HuH-7.5 (cell line): ENCODE measurements at places on chromosomes 5 and 9.

DNA sequence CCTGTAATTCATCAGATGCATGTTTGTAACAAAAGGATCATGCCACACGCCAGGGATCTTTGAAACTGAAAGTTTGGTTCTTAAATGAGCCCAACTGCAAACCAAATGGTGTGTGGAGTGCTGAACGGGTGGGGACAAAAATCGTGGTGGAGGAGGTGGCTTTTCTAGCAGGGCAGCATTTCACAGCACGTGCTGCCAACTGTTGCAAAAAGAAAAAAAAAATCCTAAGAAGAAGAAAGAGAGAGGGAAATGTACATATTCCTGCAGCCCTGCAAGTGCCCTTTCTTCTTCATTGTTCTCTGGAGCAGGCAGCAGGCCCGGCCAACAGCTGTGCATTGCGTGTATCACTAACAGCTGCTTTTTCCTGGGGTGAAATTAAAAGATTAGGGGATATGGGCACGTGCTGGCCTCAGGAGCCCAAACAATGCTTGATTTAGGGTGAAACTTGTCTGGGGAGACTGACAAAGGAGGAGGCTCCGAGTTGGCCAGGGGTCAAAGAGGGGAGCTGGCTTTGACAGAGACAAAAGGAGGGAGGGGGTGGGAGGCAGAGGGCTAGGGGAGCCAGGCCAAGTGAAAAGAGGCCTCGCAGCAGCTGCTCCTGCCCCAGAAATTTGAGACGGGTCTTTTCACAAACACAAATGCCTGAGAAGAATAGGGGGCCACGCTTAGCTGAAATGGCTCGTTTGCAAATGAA, 73.0 kb downstream of the GADD45G start:
- DNase-seq = no peak

GRCh38 chr9:72089451-72090130, 29.2 kb upstream of the C9orf57 start:
- DNase-seq = no peak

GRCh38 chr5:176794509-176794908, 15.8 kb upstream of the UNC5A start:
- no peak for DNase-seq

DNA sequence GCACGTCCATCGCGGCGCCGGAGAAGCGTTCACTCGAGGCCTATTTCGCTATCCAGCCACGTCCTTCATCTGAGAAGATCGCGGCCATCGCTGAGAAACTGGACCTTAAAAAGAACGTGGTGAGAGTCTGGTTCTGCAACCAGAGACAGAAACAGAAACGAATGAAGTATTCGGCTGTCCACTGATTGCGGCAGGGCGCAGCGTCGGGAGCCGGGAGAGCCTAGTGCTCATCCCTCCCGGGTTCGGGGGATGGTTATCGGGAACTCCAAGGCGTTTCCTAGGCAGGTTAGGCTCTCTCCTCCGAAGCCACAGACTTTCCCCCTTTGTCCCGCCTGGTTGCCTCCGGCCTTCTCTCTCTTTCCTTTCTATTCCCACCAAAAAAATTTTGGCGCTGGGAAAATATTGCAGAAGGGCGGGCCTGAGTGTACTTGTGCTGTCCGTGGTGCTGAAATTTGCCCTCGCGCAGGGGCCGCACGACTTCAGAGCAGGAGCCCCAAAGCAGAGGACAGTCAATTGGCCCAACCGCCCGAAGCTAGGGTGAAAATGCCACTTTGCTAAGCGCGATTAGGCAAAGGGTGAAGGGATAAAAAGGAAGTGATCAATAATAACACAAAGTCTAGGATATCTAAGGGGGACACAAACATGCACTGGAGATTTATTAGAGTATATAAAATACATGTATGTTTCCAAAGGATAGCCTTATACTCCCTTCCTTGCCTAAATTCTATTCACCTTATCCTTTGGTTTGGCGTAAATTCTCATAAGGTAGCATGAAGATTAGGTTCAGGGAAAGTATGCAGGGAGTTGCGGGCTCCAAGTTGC, 1.8 kb downstream of the POU4F3 start:
- DNase-seq = peak; percentile 73

- DNase-seq = no peak
Observed at GRCh38 chr5:145198525-145199260, 636.4 kb downstream of the PRELID2 start.

GRCh38 chr9:21872696-21873095, 70.3 kb downstream of the MTAP start:
- no peak for DNase-seq

DNA sequence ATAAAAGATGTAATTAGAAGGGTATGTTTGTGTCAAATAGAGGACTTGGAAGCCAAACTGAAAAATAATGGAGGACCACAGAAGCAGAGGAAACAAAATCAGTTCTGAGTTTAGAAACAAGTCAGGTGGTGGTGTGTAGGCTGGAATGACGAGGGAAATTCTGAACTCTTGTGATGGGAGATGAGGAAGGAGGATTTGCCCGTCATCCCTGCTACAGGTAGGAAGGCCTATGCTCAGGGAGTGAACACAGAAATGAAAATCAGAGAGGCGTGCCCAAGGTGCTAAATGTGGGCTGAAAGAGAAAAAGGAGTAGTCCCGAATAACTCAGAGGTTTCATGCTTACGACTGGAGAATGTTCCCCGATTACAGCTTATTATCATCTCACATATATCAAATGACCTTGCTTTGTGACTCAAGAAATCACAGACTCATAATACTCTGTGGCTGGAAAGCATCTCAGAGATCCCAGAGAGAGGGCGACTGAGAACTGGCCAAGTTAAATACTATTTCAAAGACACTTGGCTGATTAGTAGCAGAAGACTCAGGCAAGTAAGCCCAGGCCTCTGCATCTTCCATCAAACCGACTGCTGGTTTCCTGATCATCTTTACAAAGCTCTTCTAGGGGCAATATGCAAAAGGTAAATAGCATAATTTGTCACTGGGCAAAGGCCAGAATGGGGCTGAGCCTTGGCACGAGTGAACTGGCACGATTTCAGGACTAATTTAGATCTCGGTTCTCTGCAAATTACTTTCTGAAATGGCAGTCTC, 126.0 kb downstream of the SUSD1 start:
- DNase-seq = no peak

- DNase-seq = no peak
Observed at GRCh38 chr9:93049491-93049890, 9.0 kb upstream of the SUSD3 start.

- DNase-seq = no peak
Observed at GRCh38 chr5:116671211-116671736, 96.7 kb upstream of the SEMA6A start.

DNA sequence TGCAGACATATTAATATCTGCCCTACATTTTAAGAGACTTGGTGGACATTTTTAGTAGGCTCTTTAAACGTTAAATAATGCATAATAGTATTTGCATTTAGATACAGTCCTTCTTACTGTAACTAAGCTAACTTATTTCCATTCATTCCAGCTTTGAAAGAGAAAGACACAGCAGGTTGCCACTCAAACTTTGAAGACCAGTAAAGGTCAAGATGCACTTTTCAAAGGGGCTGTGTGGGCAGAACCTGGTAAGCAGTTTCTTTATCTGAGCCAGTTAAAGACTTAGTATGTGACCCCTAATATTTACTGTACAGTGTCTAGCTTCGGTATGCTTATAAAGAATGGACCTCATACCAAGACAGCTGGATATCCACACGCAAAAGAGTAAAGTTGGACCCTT, 20.8 kb downstream of the PLGRKT start:
- no peak for DNase-seq

DNA sequence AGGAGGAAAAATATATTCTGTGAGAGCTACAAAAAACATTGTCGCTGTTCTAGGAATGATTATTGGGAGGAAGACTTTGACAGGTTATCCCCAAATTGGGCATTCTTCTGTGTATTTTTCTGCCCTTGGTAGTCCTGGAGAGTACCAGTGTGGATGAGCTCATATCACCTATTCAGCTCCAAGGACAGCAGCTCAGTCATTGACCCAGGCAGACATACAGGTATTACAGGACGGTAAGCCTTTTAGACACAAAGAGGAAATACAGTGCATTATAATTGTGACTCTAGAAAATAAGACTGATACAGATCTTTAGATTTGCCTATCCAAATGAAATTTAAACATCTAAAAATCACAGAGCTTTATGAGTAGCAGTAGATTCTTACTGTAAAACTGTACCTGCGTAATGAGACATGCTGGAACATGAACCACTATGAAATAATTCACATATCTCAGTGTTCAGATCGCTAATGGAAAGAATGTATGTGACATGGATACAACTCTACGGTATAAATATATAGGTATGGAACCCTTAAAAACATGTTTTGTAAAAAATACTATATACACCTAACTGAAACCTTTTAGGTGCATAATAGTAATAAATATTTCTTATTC, 56.0 kb downstream of the PLK2 start:
- DNase-seq = no peak

- DNase-seq = no peak
Observed at GRCh38 chr9:120951960-120952618, 25.5 kb upstream of the TRAF1 start.

DNA sequence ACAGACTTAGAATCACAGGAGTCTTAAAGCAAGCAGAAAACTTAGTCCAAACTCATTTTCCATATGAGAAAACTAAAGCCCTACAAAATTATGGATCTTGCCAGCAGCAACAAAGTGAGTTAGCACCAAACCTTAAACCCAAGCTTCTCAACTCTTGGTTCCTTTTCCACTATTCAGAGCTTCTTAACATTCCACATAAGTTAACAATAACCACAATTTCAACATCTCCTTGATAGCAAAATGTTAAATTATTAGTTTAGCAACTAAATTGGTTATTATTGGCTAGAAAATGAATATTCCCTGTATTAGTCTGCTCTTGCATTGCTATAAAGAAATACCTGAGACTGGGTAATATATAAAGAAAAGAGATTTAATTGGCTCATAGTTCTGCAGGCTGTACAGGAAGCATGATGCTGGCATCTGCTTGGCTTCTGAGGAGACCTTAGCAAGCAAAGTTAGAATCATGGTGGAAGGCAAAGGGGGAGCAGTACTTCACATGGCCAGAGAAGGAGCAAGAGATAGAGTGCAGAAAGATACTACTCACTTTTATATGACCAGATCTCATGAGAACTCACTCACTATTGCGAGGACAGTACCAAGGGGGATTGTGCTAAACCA, 26.2 kb upstream of the ARSB start:
- no peak for DNase-seq

GRCh38 chr5:151151793-151152192, 5.8 kb downstream of the ANXA6 start:
- DNase-seq = no peak

DNA sequence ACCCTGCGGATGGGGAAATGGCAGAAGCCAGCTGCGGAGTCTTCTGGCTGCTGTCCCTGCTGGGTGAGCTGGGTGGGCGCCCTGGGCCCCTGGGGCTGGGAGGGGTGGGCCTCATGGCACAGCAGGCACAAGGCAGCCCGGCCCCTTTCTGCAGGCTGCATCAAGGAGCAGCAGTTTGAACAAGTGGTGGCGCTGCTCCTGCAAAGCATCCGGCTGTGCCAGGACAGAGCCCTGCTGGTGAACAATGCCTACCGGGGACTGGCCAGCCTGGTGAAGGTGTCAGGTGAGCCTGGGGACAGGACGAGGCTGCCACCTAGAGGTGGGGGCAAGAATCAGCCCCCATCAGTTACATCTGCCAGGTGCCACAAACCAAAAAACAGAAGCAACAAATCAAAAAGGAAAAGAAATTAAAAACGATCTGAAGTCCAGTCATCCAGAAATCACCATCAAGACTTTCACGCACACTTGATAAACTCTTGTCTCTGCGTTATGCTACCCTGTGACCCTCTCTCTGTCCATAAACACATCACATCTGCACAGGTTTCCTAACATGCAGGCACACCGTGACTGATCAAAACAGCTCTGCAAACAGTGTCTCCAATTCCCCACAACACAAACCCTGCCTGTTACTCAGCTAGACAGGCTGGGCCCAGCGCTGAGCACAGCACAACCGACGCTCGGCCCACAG, 13.9 kb downstream of the REXO4 start:
- peak; percentile 80 for DNase-seq

DNA sequence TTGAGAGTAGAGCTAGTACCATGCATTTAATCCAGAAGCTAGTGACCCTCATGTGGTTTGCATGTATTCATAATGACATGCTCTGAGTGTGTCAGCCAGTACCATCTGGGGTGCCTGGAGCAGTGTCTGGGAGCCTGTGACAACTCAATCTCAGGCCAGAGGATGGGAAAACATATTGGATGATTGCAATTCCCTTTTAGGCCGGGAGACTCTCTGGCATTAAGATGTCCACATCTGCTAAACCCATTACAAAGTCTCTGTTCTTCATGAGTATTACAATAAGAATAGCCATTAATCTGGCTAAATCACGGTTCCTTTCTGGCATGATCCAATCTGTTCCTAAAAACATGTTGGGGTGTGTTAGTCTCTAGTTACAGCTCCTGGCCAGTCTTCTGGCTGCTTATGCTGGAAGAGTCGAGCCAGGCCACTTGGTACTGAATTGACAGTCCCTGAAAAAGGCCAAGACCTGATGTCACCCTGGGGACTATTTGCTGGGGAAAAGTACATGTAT, 475.7 kb downstream of the ENC1 start:
- no peak for DNase-seq

DNA sequence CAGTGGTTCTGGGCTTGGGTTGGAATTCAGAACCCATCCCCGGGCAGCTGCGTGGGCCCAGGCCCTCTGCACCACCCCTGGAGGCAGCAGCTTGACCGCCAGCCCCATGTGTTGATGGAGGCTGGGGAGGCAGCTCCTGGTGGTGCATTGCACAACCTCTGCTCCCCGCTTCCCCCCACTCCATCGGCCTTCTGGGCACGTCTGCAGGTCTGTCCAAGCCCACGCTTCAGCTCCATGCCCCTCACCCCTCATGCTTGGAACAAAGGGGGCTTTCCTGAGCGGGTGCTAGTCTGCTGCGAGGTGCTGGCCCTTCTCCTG, 1.4 kb downstream of the NCS1 start:
- DNase-seq = peak; percentile 59

GRCh38 chr5:41445937-41446563, 64.4 kb downstream of the PLCXD3 start:
- DNase-seq = no peak

DNA sequence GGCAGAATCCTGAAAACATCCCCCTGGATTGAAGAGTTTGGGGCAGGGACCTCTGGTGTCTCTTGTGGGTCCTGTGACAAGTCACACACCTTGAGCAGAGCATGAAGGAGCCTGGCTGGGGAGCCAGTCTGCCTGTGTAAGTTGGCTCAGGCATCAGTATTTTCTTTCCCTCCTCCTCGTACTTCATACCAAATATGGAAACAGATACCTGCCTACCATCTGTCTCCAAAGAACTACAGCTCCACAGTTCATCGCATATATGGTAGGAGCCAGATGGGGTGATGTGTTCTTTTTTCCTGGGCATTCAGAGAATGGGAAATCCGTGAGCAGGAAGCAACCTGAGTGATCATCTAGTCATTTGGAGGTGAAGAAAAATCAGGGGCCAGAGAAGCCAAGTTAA, 177.3 kb upstream of the RAD23B start:
- no peak for DNase-seq

- DNase-seq = no peak
Observed at GRCh38 chr5:122430319-122430586, 118.2 kb downstream of the SNCAIP start.

DNA sequence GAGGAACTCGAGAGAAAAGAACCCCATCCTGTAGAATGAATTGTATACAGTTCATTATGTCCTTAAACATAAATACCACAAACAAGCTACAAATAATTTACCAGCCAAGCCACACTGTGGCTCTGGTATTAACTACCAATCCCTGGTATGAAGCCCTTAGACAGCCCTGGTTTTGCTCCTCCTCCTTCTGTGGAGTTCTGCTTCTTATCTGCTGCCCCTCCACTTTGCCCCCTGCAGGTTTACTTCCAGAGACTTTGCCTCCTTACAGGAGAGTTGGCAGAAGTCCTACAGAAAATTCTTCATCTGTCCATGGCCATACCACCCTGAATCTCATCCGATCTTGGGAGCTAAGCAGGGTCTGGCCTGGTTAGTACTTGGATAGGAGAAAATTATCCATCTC, 219.8 kb downstream of the ACTL7B start:
- no peak for DNase-seq
